HepG2 (cell line): ENCODE measurements at places on chromosomes 12 and 14.
A peak's percentile ranks its signal among the peaks of the same experiment; 100 is the strongest.

- DNase-seq = no peak
These were observed 49.3 kb upstream of the ASPG start for GRCh38 chr14:104036212-104036611.

- DNase-seq = peak; percentile 16
These were observed 60.8 kb downstream of the FLRT2 start for GRCh38 chr14:85590784-85591183.

DNA sequence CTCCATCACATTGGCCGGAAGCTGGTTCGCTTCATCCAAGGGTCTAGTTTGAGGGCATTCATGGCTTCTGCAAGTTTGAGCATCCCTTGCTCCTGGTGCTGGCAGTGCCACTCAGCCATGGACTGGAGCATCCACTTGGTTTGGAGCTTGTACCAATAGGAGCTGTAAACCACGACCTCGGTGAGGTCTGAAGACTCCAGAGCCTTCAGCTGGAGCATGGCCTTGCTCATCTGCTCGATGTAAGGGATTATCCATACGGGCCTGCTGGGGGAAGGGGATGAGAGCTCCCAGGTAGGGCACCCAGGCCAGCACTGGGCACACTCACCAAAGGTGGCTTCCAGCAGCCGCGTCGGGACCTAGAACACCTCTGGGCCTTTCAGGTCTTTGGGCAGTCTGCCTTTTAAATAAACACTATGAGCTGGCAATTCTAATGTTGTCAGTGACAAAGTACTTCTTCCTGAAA, 13.5 kb downstream of the FOS start:
- DNase-seq = no peak

- DNase-seq = no peak
These were observed 13.5 kb upstream of the ZDHHC22 start for GRCh38 chr14:77155083-77155482.

GRCh38 chr12:62963486-62964041, 28.6 kb upstream of the PPM1H start:
- peak; percentile 29 for DNase-seq

DNA sequence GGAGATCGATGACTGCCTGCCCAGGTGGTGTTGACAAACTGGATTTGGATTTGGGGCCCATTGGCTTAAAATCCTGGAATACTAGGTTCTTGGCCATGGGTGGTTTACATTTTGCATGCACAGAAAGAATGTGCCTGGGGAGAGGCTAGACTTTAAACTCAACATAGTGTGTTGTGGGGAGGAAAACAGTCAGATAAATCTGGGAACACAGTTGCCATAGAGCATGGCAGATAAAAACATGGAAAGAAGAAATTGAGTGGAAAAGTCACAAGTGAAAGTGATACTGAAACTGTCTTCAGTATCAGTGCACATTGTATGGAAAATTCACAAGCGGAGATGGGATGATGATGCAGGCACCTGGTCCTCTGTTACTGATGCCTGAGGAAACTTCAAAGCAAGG, 95.2 kb downstream of the SSPN start:
- no peak for DNase-seq

DNA sequence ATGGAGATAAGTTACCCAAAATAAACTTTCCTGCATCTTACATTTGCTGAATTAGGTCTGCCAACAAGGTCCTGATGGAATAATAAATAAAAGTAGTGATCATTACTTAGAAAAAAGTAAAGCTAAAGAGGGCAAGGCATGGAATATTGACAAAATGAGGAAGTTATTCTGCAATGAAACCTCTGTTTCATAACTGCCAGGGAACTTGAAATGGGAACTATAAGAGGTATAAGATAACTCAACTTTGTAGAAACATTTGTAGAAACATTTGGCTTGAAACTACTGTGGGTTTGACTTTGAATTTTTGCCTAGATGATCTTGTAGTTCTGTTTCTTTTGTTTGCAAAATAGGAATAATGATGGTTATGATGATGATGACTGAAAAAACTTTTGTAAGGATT, 18.7 kb upstream of the YBX3 start:
- no peak for DNase-seq

DNA sequence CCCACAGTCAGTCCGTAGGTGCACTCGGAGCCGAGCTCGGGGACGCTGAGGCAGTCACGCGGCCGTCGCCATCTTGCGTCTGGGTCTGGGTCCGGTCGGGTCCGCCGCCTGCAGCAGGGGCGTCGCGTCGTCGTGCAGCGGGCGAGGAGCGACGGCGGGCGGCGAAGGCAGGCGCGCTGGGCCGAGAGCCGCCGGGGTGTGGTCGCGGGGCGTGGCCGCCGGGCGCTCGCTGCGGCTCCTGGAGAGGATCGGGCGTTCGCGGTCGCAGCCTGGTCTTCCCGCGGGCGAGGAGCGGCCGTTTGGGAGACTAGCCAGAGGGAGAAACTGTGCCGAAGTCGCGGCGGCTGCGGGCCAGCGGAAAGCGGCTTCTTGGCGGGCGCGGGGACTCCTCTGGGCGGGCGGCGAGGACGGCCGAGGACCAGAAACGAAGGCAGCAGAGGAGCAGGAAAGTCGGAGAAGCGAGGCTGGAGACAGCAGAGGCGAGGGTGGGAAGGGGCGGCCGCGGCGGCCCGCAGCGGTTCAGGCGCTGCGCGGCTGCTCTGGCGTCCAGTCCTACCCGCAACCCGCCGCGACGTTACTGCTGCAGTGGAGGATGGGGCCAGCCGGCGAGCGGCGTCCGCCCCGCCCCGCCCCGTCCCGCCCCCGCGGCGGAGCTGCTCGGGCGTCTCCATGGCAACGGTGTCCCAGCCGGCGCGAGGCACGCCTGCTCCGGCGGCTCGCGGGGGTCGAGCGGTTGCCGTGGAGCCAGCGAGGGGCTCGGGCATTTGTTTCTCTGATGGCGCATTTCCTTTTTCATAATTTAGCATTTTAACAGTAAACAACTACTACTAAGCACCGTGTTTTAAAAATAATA, at the start of gene PNMA1:
PNMA1 (minus strand) TSS at position 582 of the 853 bp plus-strand sequence. CDS start 745 bp downstream, outside the sequence.
- peak; percentile 69 for DNase-seq

- no peak for DNase-seq
These were observed 851 bp downstream of the YLPM1 start for GRCh38 chr14:74763803-74764531.

DNA sequence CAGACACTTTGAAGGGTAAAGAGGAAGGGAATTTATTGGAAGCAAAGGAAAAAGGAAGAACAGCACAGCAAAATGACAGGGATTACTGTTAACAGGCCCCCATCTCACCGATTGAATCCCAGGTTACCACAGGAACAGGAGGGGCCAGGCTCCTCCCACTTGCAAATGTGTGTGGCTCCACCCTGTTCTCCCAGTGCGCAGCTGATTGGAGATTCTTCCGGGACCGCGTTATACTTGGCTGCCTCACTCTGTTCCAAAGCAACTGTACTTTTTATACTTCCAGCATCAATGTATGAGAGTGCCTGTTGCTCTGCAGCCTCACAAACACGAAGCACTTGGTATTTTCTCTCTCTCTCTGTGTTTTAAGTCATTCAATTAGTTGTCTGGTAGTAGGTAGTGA, 273.6 kb upstream of the MDGA2 start:
- no peak for DNase-seq

DNA sequence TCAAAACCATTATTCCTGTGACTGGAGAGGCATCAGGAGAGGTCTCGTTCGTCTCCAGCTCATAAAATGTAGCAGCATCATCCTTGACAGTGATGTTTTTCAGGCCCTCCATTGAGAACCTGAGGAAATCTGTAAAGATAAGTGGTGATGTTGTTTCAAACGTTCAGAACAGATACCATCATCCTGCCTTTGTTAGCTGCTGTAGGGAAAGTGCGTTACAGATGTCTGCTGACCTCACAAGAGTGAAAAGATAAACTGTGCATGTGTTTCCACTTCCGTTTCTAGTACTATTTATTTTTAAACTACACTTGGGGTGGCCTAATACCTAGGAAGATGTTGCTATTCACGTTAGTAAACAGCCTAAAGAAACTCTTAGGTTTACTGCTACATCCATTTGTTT, 28.4 kb downstream of the BCL2L14 start:
- no peak for DNase-seq

- peak; percentile 47 for DNase-seq
These were observed 53.1 kb upstream of the STON2 start for GRCh38 chr14:81453166-81453766.

DNA sequence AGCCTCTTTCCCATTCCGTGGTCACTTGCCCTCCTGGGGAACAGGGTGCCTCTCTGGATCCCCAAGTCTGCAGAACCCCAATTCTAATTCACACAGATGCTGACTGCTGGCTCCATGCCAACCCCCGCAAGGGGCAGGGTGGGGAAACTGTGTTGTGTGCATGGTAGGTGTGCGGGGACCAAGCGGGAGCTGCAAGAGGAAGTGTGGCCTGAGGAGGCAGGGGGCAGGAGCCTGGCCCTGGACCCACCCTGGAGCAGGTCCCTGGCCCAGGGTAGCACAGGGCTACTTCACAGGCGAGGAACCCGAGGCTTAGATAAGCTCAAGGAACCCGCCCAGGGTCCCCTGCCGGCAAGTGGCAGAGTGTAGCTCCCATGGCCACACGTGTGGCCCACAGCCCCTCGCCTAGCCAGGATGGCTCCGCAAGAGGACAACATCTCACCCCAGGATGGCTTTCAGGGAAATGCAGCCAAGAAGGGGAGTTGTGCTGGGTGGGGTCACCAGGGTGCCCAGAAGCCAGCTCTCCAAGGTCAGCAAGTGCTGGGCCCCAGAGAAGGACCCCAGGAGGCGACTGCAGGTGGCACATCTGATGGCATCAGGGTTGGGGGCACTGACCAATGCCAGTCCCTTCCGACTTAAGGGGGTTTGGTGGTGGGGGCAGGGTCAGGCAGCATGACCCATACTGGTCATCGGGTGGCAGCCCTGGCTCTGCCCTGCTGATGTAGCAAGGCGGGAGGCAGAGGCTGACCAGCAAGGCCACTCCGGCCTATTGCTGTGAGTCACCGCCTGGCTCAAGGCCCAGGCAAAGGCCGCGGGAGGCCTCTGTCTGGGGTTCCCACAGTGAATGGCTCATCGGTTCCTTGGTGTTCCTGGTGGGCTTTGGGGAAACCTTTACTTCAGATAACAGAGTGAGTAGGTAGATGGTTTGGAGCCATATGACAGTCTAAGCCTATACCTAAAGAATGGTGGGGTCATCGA, 37.3 kb upstream of the EML1 start:
- peak; percentile 24 for DNase-seq

DNA sequence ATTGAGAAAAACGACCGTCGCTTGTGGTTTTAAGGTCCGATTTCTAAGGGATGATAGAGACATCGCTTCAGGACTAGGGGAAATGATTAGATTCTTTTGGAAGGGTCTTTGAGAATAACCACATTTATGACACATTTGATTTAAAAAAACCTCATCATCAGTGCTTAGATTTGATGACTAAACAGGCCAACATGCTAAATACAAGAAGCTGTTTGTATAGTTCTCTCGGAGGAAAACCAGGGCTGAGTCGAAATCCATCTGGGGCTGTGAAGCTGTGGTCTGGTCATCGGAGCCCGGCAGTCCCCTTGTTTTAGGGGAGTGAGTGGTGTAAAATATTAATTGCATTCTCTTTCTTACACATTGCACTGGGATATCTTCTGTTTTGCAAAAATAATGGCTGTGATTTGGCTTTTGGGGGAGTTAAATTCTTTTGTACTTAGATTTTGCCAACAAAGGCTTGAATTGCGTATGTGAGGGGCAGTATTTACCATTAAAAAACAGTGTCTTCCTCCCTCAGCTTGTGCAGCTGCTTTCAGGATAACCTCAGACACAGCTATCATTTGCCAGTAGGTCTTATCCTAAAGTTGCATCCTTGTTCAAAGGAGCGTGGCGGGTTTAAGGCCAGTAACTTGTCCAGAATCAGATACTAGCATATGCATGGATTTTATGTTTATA, 550 bp downstream of the GNG2 start:
- DNase-seq = no peak

DNA sequence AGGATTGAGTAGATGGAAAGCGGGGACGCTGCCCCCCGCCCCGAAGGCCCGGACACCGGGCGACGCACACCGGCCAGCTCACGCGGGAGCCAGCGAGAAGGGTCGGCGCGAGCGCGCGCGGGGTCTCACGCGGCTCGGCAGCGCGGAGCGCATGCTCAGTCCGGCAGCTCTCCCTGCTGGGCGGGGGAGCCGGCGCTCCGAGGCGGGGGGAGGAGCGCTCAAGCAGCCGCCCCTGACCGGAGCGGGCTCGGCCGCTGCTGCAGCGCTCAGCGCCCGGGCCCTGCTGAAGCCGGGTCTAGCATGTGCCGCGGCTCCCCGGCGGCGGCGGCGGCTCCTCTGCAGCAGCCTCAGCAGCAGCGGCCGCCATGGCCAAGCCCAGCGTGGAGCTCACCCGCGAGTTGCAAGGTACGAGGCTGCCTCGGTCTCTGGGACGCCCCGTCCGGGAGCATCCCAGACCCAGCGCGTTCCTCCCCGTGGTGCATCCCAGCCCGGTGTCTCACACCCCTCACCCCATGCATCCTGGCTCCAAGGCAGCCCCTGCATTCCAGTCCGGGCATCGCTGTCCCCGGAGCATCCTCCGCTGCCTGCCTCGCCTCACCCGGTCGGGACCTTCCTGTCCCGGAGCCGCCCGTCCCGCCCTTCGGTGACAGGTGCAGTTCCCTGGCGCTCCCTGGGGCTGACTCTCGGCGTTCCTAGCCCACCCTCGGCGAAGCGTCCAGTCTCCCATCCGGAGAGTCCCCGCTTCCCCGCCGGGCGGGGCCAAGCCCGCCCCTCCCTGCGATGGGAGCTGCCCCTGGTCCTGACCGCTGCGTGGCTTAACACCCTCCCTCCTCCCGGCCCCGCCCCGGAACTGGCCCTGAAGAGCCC, at the start of gene CARMIL3:
CARMIL3 (plus strand) TSS at position 221 of the 867 bp plus-strand sequence; CDS start at position 366, 145 bp downstream.
- DNase-seq = peak; percentile 56

DNA sequence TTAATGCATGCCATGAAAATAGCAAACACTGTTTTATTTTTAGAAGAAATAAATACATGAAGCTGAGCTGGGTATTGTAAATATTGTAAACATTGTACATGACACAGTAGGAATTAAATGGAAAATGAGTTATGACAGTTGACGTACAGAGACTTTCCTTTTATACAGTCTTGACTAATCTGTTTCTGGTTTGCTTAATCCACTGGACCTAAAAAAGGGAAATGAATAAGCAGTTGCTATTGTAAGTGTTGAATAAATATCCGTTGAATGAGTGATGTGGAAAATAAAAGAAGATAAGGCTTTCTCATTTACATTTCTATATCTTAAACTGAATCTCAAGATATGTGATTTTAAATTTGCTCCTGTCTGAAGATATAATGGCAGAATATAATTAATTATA, 15.0 kb downstream of the PMCH start:
- no peak for DNase-seq

DNA sequence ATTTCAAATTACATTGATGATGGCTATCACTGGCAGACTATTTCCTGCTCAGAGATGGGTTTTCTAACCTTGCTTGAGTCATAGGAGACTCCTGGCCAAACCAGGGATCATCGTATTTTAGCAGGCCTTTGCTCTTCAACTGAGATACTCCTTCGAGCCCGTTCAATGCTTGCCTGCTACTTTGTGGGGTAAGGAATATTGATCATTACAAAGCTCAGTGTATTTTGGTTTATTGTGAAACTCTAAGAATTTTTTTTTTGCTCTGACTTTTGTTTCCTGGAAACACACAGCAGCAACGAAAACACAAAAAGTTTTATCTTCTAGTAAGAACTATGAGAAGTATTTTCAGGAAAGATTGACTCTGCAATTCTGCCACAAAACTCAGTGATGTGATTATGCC, 4.1 kb downstream of the GPRC5D start:
- DNase-seq = no peak
